H54 (cell line): ENCODE measurements at places on chromosomes 6 and 20.

DNA sequence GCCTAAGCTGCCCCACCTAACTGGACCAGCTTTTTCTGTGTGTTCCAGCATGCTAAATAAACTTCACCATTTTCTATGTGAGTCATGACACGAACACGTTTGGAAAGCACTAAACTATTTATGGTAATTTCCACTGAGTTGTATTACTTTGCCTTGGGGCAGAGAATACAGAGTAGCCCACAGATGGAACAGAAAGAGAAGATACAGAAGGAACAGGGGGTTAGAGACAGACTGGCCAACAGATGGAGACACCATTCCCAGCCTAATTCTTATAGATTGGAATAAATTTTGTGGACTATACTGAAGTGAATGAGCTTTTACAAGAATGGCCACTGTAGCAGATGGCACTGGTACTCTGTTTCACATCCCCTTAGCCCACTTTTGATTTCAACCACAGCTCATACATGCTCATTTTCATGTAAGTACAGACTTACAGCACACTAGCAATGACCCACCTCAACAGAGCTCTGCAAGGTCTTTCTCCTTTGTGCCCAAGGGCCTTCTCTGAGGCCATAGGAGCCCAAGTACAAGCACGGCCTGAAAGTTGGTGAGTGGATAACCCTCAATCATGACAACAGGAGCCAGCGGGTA is 13.1 kb upstream of the NT5DC1 start:
- DNase-seq: no peak

DNA sequence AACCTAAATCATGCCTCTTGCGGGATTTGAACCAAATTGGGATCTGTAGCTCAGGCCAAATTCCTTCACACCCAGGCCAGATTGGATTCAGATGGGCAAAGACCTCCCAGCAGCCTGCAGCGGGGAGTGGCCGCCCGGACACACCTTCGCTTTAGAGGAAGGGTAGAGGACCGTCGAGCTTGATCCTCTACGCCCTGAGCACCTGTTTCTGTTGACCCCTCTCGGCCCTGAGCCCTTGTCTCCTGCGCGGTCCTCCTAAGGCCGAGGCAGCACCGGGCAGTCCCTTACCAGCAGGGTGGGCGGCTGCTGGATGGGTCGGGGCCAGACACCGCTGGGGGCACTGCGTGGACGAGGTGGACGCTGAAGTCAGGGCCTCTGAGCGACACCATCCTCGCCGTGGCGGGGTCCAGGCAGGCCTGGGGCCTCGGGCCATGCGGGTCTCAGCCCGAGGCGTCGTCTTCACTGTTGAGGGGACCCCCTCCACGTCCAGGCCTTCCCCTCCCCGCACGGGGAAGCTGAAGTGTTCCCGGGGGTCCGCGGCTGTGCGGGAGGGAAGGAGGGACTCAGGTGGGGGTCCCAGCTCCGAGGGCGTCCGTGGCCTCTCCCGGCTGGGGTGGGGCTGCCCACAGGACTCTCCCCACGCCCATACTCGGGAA is 114.8 kb downstream of the SMOC2 start:
- DNase-seq: no peak

DNA sequence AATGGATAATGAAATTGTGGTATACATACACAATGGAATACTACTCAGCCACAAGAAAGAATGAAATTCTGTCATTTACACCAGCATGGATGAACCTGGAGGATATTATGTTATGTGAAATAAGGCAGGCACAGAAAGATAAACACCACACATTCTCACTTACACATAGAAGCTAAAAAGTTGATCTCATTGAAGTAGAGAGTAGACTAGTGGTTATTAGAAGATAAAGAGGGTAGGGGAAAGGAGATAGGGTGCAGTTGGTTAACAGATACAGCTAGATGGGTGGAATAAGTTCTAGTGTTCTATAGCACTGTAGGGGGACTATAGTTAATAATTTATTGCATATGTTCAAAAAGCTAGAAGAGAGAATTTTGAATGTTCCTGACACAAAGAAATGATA is 25.5 kb upstream of the LTV1 start:
- no peak for DNase-seq

- DNase-seq: no peak
These were observed 273.3 kb upstream of the JARID2 start for GRCh38 chr6:14972379-14973067.

DNA sequence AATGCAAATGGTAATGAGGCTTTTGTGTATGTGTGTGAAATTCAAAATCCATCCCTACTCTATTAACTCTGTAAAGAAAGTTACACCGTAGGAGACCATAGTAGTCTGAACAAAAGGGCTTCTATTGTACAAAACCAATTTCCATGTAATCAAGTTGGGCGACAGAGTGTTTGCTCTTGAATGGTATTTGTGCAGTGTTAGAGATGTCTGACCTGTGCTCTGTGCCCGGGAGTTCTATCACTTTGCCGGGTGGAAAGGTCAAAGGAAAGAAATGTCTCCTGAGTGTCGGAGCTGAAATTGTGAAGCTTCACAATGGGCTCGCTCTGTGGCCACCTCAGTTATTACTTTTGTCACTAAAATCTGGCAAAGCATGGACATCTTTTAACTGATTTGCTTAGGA is 312.0 kb downstream of the SAMD5 start:
- no peak for DNase-seq

DNA sequence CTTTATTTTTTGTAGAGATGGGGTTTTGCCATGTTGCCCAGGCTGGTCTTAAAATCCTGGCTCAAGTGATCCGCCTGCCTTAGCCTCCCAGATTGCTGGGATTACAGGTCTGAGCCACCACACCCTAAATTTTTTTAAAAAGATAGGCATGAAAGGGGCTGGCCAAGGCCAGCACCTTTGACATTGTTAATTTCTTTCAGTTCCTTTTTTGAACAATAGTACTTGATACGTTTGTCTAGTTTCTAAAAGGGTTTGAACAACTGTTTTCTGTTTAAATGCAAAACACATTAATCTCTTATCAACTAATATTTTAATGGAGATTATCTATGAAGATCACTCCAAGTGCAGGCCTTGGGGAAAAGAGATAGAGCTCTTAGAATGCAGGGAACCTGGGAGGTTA is 37.6 kb upstream of the PTPRK start:
- no peak for DNase-seq

- DNase-seq: no peak
These were observed 95.6 kb downstream of the HDGFL1 start for GRCh38 chr6:22664968-22665367.

DNA sequence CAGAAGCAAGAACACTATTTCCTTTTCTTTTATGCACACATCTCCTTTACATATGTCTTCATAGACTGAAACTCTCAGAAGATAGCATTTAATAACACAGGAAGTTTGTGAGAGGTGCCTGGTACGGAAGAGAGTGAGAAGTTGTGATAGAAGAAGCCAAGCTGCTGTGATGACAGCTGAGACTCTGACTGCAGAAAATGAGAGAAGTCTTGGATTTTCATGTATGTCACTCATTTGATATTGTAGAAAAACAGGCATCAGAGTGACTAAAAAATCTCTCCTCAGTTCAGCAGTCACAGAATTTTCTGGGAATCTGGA is 154.9 kb upstream of the BMP2 start:
- DNase-seq: no peak

DNA sequence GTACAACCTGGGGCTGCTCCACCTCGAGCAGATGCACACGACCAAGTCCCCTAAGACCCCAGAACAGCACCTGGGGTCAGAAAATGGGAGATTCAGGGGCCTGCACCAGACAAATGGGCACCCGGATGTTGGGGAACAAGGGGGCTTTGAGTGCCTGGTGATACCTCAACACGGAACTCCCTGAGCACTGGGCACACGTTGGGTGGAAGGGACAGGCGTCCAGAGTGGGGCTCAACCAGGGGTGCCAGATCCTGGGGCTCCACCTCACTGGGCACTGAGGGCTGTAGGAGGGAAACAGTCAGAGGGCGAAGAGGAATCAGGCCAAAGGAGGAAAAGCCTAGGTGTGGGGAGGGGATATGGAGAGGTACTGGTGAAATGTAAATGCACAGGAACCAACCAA is 33.5 kb upstream of the SPAG4 start:
- DNase-seq: no peak

GRCh38 chr20:37336369-37337207 is 9.4 kb upstream of the SRC start:
- DNase-seq: no peak

DNA sequence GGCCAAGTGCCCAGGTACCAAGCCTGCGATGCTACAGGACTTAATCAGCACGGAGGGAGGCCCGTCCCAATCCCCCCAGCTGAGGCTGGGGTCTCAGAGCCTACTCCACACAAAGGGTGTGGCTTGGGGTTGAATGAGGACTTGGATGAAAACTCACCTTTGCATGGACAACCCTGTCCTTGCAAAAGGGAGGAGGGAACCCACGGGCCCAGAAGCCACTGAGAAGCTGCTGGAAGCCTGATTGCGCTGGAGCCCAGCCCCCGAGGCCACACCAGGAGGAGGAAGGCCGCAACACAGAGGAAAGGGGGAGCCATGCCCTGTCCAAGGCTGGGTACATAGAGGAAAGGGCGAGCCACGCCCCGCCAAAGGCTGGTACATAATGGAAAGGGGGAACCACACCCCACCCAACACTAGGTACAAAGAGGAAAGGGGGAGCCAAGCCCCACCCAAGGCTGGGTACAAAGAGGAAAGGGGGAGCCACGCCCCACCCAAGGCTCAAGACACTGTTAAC is 158.8 kb downstream of the DLL1 start:
- DNase-seq: no peak

GRCh38 chr6:135739288-135739687 is 112.2 kb upstream of the PDE7B start:
- no peak for DNase-seq

GRCh38 chr6:155106456-155107115 is 111.5 kb downstream of the TIAM2 start:
- DNase-seq: no peak

DNA sequence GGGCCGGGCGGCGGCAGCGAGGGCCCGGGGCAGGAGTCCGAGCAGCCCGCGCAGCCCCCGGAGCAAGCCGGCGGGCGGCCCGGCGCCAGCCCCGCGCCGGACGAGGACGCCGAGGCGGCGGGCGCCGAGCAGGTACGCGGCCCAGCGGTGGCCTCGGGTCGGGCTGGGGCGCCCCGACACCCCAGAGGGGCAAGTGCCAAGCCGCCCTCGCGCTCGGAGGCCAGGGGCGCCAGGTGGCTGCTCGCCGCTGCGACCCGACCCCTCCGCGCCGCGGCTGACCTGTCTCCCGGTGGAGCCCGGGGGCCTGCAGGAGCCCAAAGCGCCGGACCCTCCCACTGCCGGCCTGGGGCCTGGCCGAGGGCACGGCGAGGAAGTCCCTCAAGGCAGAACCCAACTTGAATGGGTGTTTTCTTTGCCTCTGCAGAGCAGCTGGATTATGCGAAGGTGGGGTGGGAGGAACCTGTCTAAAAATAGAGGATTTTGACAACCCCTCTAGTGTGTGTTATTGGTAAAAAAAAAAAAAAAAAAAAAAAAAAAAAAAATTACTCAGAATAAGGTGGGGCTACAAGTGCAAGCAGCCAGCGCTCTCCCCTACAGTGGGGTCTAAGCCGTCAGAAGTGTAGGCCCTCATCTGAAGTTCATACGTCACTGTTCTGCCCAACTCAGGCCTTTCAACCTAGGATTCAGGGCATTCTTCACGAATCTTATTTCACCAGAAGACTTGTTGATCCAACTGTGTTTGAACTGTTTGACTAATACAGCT is 609 bp downstream of the OGFRL1 start:
- DNase-seq: no peak

DNA sequence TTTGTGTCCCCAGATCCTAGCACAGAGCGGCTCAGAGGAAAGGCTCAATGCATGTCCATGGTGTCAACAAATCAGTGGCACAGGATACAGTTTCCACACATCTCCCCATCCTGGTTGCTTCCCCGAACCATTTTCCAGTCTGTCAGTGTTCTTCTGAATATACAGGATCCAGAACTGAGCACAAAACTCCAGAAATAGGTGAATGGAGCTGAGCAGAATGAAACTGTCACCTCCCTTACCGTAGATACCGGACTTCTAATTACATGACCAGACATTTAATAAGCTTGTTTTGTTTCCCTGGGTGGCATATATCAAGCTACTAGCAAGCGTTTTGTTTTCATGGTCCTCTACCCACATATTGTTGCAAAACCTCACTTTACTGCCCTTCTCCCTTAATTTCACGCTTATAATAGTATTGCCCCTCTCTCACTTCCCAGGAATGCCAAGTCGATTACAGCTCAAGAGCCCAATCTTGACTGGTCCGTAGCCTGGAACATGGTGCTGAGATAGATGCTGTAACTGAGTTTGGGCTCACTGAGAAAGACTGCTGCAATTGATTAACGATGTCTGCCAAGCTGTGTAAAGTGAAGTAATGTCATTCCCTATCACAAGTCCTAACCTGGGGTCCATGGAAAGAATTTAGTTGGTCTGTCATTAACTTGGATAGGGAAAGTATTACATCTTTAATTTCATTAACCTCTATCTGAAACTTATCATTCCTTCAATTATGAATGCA is 12.0 kb upstream of the SCRT2 start:
- no peak for DNase-seq

GRCh38 chr20:34954904-34955230 is 739 bp downstream of the GSS start:
- no peak for DNase-seq

DNA sequence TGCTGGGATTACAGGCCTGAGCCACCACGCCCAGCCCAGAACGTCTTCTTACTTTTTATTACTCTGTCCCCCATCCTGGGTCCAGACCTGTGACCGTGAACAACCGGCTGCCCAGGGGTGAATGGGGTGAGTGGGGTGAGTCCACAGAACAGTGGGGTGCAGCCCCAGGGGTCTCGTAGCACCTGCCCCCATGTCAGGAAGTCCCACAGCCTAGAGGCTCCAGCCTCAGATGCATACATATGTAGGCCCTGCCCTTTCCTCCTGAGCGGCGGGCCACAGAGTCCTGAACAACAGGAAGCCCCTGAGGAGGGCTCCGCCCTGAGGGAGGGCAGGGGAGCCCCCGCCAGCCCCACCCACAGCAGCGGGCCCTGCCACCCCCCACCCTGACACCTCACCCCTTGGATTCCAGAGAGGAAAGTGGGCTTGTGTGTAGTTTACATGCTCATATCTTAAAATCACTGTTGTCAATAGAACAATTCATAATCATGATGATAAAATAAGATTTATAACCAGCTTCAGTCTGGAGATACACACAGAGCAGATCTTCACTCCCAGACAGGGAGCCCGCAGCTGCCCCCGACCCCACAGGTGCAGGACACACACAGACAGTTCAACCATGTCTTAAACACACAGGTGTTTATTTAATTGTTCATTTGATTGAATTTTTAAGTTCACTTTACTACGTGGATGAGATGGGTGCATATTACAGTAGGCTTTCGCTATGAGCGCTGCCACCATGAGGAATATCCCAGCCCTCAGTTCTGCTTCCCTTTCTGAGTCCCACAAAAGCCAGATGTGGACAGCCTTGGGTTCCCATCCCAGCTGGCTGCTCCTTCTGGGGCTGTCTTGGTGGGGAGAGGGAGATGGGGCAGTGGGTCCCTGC is 12.4 kb upstream of the GMEB2 start:
- DNase-seq: no peak

- DNase-seq: no peak
These were observed 49.2 kb downstream of the SESN1 start for GRCh38 chr6:109045493-109045892.

DNA sequence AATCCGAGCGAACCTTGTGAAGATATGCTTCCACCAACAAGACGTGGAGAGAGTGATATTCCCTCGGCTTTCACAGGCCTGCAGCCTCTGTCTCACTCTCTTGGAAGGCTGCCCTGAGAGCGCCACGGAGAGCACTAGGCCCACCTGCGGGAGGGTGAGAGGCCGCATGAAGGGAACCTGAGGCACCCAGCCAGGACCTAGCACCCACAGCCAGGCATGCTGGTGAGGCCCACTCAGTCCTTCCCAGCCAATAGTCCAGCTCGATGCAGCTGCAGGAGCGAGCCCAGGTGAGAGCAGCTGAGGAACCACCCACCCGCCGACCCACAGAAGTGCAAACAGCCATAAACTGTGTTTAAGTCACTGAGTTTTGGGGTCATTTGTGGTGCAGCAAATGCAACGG is 227.2 kb downstream of the QKI start:
- DNase-seq: no peak
